ENCODE measurements at places on chromosomes 4 and X.

- no peak for DNase-seq
These were observed 35.2 kb downstream of the KDM6A start for GRCh38 chrX:44908153-44908552.

DNA sequence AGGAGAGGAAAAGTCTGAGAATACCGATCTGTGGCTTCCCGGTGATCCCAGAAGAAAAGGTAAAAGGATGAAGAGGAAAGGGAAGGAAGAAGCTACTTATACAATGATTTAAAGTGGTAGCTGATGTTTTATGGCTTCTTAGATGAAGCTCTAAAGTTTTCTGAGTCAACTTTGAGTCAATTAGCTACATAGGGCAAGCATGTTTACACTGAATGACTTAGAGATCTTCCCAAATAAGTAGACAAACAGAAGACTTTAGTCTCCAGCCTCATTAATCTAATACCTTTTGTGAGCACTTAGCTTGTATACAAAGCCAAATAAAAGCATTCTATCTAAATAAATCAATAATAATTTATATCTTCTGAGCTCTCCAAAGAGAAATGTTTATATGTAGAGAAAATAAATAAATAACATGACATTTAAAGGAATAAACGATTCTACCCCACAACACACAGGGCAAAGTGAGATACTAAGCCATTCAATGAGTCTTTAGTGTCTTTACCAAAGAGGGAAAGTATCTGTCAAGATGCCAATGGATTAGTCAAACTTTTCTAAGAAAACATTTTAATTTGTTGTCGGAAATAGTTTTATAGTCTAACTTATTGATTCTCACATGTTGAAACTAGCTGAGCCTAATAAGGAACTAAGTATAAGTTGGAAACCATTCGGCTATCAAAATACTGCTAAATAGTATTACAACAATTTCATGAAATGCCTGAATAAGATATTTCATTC, 46.0 kb upstream of the TMEM184C start:
- no peak for DNase-seq

- DNase-seq = no peak
These were observed 28.0 kb upstream of the AFAP1 start for GRCh38 chr4:7967501-7968261.

GRCh38 chrX:38166478-38167083, 54.1 kb downstream of the SRPX start:
- no peak for DNase-seq

- DNase-seq = no peak
These were observed 47.6 kb downstream of the MAML3 start for GRCh38 chr4:140106289-140106844.

GRCh38 chrX:112814496-112814895, 26.1 kb downstream of the AMOT start:
- no peak for DNase-seq

- no peak for DNase-seq
These were observed 326.8 kb downstream of the TRIML1 start for GRCh38 chr4:188466001-188466400.

- no peak for DNase-seq
These were observed 44.1 kb downstream of the WDR1 start for GRCh38 chr4:10072420-10073017.

GRCh38 chrX:110001740-110002299, 1.1 kb upstream of the TMEM164 start:
- DNase-seq = no peak

DNA sequence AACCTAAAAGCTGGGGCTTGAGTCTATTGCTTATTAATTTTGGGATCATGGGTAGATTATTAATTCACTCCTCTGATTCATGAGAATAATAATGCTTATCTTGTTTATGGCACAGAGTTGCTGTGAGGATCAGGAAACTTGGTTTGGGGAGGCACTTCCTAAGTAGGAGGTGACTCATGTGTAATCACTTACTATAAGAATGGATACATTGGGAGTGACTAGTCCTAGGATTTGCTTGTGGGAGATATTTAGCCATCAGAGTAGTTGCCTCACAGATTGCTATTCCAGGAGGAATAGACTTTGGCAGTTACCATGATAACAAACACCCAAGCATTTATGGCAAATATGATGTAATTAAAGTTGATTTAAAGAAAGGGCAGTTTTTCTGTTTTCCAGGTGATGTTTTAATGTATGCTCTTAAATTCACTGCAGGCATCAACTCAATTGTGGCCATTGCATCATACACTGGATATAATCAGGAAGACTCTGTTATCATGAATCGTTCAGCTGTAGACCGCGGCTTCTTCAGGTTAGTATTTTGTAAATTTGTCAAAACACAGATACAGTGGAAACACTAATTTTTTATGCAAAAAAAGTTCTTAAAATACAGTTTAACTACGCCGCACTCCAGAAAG, 41.9 kb downstream of the POLR2B start:
- DNase-seq = no peak

DNA sequence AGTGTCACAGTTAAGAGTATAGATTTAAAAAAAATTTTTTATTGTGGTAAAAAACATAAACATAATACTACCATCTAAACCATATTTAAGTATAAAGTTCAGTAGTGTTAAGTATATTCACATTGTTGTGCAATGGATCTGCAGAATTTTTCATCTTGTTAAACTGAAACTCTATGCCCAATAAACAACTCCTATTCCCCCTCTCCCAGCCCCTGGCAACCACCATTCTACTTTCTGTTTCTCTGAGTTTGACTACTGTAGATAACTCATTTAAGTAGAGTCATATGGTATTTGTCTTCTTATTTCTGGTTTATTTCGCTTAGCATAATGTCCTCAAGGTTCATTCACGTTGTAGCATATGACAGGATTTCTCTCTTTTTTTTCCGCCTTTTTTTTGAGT, 112.4 kb downstream of the PTTG2 start:
- DNase-seq = no peak

DNA sequence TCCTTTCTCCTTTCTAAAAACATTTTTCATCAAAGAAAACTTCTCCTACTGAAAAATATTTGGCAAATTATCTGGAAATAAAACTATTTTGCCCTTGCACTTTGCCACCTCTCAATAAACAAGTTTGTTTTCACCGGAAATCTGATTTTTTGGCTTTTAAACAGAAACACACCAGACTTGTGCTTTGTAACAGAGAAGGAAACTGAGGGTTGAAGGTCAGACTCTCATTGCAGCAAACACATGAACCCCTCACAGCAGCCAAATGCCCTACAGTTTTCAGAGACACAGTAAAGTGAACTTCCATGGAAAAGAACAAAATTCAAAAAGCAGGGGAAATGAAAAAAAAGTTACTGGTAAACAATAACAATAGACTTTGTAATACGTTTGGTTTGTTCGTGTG, 95.6 kb upstream of the WDR17 start:
- no peak for DNase-seq

DNA sequence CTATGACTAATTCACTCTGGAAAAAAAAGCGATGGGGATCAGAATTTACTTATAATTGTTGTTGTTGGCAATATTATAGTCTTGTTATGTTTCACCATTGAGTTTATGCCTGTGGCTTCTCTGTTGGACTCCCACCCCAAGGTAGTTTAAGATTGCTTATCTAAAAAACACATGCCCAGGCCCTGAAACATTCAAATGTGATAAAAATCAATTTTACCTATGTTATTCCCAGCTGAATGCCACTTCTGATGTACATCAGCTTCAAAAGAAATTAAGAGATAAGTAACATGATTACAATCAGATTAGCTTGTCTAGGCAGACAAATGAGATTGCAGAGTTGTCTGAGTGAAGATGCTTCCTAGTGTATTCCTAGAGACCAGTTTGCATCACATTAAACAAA, 484.7 kb downstream of the PCDH7 start:
- DNase-seq = no peak

DNA sequence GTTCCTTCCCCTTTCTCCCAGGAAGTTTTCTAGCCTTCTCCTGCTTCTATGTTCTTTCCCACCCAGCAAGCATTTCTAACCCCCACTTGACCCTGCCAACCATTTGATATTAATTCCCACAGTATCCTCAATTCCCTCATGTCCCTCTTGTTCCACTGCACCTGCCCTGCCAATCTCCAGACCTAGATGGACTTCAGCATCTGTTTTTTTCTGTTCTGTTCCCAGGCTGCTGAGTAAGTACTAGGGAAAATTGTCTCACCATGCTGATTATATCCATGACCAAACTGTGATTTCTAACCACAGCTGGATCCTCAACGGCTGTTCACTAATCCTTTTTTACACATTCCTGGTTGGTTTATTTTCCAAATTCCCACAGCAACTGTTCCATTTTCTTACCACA, 37.7 kb downstream of the CLCN5 start:
- no peak for DNase-seq

DNA sequence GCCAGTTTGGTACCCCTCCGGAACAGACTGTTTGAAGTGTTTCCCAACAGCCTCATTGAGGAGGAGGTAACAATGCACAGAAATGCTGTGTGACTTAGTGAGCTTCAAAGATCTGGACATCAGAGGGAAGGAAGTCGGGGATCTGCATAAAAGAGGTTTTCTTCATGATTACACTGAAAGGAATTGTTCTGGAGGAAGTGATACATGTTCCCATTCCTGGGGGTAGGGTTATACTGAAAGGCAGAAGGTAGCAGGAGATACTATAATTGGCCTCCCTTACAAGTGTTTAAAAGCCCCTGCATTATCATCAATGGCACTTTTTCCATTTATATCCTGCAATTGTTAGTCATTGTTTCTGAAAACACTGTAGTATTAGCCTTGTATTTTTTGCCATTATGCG, 94.0 kb upstream of the DKK2 start:
- no peak for DNase-seq

GRCh38 chr4:13263967-13264525, 220.1 kb downstream of the RAB28 start:
- no peak for DNase-seq

DNA sequence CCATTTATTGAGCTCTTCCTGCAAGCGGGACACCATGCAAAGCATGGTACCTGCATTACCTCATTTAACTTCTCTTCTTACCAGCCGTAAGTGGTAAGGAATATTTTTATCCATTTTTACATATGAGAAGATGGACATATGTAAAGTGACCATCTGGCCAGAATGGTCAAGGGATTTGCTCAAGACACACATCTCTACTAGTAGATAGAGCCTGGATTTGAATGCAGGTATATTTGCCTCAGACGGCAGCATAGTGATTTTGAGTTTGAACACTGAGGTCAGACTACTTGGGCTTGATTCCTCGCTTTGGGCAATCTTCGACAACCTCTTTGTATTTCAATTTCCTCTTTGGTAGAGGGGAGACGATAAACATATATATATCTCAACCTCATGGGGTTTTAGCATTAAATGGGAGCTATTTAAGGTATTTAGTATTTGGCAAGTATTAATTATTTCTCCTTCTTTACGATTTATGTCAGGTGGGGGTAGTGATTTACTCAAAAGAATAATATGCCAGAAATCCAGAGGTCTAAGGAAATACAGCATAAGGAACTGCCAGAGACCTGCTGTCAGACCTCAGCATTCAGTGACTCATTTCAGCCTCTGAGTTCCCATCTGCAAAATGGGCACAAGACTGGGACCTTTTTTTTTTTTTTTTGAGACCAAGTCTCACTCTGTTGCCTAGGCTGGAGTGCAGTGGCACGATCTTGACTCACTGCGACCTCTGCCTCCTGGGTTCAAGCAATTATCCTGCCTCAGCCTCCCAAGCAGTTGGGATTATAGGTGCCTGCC, 34.6 kb upstream of the CHRNA9 start:
- no peak for DNase-seq

DNA sequence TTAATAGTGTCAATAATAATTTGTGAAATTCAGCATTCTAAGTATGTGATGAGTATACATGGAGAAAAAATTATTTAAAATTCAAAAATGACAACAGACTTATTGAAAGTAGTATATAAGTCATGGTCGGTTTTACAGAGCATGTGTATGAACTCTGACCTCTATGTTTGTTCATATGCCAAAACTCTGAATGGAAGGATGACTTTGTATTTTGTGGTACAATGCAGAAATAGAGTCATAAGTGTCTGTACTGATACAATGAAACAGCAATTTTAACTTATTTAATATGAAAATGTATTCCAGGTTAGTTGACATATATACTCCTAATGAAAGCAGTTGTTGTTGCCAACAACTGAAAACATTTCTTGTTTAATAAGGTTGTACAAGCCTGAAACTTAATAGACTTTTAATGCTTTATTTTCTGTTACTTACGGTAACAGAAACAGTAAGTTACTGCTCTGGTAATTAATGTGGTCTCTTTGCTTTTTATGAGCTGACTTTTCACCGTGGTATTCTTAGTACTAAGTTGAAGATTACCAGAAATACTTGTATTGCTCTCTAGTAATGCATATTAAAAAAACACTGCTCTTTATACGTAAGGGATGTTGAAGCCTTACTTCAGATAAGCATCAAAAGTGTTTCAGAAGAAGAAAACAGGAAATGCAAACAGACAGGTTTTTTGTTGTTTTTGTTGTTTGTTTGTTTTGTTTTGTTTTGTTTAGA, 1.9 kb downstream of the UBE2K start:
- DNase-seq = no peak

GRCh38 chr4:84492737-84493091, 6.4 kb downstream of the NKX6-1 start:
- no peak for DNase-seq

DNA sequence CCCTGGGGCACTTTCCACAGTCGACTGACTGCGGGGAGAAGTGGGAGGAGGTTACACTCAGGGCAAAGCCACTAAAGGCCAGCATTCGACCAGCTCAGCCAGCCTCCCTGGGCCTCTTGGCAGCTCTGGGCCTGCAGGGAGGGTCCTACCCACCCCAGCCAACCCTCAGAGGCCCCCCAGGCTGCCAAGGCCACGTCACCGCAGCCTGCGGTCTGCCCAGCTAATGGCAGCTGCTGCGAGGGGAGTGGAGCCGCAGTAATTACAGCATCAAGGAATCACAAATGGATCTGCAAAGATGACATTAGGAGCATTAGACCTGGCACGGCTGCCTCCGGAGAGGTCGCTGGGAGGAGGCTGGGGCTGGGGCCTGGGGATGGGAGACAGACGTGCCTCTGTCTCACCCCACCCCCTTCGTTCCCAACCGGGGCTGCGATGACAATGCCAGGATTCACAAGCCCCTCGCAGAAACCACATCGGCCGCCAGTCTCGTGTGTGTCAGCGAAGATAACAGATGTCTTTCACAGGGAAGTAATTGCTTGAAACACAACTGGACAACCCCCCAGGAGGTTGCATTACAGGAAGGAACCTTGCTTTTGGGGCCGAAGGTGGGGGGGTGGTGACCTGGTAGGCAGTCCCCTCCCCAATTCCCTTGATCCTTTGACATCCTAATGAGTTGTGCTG, 367.6 kb downstream of the BCOR start:
- no peak for DNase-seq

DNA sequence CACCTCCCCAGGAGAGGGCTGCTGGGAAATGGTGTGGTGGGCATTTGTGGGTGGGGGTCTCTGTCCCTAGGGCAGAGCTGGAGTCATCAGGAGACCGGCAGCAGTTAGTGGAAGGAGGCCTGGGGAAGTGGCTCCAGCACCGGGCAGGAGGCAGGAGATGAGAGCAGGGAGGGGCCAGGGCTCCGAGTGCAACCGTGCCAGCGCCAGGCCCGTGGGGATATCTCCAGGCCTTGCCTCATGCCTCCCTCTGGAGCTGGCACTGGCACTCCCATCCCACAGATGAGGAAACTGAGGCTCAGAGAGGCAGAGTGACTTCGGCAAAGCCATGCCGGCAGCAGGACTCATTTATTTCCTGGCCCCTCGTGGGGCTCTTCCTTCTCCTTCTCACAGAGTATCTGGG, 83.5 kb downstream of the HMX1 start:
- DNase-seq = no peak

GRCh38 chrX:46737462-46737861, 21.5 kb downstream of the SLC9A7 start:
- DNase-seq = no peak

Measured in activated effector memory CD4-positive, alpha-beta T cell treated with Interleukin-2 at 50 U/mL for 16 hours (primary cell).